Spinal cord (tissue), 10 donors: ENCODE measurements at places on chromosomes 2 and 18. TPM values are rescaled to one million over a fixed set of nuclear protein-coding genes. Genes with fewer than 3 reads are reported as not detected.

DNA sequence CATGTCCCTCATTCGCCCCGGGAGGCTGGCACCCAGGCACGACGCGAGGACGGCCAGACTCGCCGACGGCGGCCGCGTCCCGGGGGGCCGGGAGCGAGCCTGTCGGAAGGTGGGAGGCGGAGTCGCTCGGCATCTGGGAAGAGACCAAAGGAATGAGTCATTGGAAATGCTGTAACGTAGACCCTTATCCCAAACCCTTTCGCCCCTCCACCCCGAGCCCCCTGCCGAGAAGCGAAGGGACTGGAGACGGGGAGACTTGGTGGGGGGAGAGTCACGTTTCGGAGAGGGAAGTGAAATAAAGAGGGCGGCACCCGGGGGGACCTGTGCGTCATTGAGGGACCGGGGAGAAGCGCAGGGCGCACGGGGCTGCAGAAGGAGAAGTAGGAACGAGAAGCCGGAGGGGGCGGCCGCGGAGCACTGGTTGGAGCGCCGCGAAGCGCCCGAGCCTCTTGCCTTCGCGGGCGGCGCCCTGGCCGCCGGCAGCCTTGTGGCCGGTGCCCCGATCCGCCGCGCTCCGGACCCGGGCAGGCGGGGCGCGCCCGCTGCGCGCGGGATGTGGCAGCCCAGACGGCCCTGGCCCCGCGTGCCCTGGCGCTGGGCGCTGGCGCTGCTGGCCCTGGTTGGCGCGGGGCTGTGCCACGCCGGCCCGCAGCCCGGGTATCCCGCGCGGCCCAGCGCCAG lies at the start of gene EMILIN2:
Gene EMILIN2 (plus strand): TSS at position 371 of the 681 bp plus-strand sequence. CDS start 183 bp downstream, at position 554.
- no peaks in the 10 kb centered on the region for H3K36me3 ChIP-seq
- H3K27me3 ChIP-seq: peaks cover 59% of the 10 kb centered on the region
- H3K4me3 ChIP-seq: peak within 1 kb of the TSS; percentile 49
- H3K27ac ChIP-seq: peak within 1 kb of the TSS; percentile 69
- peaks cover 19% of the 10 kb centered on the region for H3K4me1 ChIP-seq
- DNase-seq: peak; percentile 11

DNA sequence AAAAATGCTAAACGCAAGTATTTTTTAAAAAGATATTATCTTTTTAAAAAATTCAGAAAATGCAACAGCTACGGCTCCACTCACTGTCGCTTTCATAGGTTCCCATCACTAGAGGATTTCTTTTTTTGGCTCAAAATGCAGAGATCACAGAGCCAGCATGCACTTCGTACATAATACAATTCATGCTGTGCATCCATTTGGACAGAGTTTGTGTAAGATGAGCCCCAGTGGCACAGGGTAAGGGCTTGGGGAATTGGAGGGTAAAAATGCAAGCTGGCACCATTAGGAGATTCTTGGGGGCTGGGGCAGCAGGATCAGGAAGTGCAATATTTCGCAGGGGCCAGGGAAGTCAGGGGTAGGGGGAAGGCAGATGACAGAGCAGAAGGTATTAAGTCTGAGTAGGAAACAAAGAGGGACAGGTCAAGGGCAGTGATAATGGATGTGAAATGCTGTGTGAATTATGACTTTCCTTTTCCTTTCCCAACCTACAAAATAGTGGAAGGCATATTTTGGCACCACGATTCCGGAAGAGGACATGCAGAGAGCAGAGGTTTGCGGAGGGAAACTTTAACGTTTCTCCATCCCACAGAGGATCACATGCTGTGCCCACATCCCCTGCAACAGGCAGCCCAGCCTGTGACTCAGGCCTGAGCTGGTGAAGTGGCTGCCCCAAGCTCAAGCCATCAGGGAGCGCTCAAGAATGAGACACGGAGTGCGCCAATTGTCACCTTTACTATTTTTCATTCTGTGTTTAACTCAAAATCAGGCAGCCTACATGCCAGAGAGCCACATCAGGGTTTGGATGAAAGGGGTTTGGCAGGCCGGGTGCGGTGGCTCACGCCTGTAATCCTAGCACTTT lies 4.7 kb downstream of the CAPG start:
- no peak for DNase-seq
- H3K36me3 ChIP-seq: peaks cover under 1% of the 10 kb centered on the region
- H3K4me1 ChIP-seq: peaks cover 19% of the 10 kb centered on the region
- peak overlapping the region; percentile 13 for H3K27ac ChIP-seq

Gene RAX
- not detected for total RNA-seq

GRCh38 chr2:128562471-128563347 lies 244.0 kb upstream of the HS6ST1 start:
- H3K27me3 ChIP-seq: no peaks in the 10 kb centered on the region
- H3K4me1 ChIP-seq: peaks cover 16% of the 10 kb centered on the region
- H3K27ac ChIP-seq: peak overlapping the region; percentile 64
- no peak overlapping the region for H3K4me3 ChIP-seq

Gene ACTR3
- 158 TPM for total RNA-seq

GRCh38 chr2:124836416-124836815 lies 811.3 kb downstream of the CNTNAP5 start:
- no peak for DNase-seq
- no peaks in the 10 kb centered on the region for H3K4me1 ChIP-seq
- H3K27ac ChIP-seq: no peak overlapping the region
- no peaks in the 10 kb centered on the region for H3K27me3 ChIP-seq
